ENCODE measurements at places on chromosomes 1 and 21. TPM values are rescaled to one million over a fixed set of nuclear protein-coding genes. Genes with fewer than 3 reads are reported as not detected.

SIK1 gene
- total RNA-seq: 4.4 TPM

SPRR2G gene
- total RNA-seq: not detected

ETV3L gene
- total RNA-seq: not detected

KRTAP10-10 gene
- total RNA-seq: not detected

WNT3A gene
- total RNA-seq: not detected

LIN28A gene
- total RNA-seq: not detected

TDRD10 gene
- total RNA-seq: not detected

UBASH3A gene
- not detected for total RNA-seq

USP21 gene
- 6.1 TPM for total RNA-seq

CHI3L1 gene
- total RNA-seq: 3.0 TPM

DMBX1 gene
- not detected for total RNA-seq

MYOM3 gene
- total RNA-seq: not detected

NBPF6 gene
- not detected for total RNA-seq

- peak; percentile 7 for DNase-seq
These were observed 46.7 kb upstream of the RABGAP1L start for GRCh38 chr1:174112489-174113162.

DNA sequence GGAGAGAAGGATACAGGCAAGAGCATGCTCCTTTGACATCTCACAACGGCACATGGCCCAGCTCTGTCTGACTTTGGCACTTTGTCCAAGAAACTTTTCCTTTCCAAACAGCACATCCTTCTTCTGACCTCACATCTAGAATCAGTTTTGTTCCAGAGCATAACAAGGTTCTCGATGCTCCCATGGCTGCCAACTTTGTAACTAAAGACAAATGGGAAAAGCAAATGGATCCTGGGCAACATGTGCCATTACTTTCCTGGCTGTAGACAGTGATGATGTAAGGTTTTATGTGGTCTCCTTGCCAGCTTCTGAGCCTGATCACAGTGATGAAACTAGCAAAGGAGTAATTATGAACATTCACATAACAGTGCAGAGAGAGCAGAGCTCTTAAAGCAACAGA is 171.8 kb upstream of the C1orf87 start:
- DNase-seq: peak; percentile 53

DNA sequence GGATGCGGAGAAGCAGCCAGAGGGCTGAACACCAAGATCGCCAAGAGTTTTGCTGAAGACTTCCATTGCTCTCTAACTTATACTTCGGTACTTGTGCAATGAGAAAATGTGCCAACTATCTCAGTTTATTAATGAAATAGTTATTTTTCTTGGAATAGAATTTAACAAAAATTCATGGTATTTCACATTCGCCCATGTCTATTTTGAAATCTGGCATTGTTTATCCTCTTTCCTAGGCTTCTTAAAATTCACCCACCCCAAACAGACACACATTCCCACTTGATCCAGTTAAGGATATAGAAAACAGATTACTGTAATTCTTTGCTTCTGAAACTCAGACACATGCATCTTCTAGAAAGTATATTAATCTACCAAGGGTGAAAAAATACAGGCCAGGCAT is 56.3 kb upstream of the ADAMTS5 start:
- peak; percentile 60 for DNase-seq

- no peak for DNase-seq
These were observed 13.3 kb downstream of the SCNN1D start for GRCh38 chr1:1293263-1294249.

DNA sequence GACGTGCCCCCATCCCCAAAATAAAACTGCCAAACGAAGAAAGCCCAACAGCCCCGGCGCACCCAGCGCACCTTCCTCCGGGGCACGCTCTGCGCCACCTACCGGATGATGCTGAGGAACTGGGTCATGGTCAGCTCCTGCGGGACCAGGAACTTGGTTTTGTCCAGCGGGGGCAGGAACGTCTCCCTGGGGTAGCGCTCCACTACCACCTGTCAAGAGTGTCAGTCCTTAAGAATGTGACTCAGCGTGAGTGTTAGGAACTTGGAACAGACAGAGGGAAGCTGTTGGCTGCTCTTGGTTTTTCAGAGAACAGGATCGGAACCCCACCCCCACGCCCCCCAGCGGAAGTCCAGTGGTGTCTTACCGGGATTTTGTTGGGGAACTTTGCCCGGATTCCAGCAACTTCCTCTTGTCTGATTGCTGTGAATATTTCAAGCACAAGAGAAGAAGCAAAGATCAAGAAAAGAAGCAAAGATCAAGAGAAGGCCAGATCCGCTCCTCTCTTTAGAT is 431 bp downstream of the MAP1LC3C start:
- DNase-seq: peak; percentile 91

GRCh38 chr1:235225299-235225698 is 64.2 kb upstream of the RBM34 start:
- DNase-seq: no peak

- DNase-seq: no peak
These were observed 43.0 kb upstream of the TRABD2B start for GRCh38 chr1:48040154-48040553.

DNA sequence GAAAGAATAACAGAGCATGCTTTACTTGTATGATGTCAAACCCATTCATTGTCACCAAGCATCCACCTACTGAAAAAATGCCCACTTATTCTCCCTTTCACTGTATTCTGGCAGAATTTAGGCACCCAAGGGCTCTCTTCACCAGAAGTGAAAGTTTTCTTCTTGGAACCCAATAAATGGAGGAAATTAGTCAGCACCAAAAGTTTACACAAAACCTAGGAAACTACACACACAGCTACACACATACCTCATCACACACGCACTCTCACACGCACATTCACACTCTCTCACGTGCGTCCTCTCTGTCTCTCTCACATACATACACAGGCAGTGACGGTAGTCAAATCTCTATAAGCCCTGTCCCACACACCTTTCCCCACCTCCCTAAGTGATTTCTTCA is 37.6 kb downstream of the MCOLN2 start:
- DNase-seq: peak; percentile 48

DNA sequence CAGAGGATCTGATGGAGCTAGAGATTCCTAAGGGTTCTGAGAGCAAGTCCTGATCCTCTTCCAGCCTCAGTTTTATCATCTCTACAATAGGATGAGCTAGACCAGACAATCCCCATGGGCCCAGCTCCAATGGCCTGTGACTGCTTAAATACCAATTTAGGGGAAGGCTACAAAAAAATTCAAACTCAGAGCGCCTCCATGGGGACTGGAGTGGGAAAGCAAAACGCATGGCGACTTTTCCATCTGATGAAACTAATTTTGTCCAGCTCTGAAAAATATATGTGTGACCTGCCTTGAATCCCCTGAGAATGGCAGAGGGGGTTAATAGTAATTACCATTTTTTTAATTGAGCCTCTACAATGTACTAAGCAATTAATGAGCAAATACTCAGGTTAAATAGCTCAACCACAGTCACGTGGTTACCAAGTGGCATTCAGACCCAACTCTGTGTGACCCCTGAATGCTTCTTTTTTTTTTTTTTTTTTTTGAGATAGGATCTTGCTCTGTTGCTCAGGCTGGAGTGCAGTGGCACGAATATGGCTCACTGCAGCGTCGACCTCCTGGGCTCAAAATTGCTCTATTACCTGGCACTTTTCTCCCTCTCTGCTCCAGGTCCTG is 8.4 kb downstream of the EXTL1 start:
- DNase-seq: no peak

- DNase-seq: peak; percentile 4
These were observed 90.9 kb upstream of the PGD start for GRCh38 chr1:10308001-10308400.

DNA sequence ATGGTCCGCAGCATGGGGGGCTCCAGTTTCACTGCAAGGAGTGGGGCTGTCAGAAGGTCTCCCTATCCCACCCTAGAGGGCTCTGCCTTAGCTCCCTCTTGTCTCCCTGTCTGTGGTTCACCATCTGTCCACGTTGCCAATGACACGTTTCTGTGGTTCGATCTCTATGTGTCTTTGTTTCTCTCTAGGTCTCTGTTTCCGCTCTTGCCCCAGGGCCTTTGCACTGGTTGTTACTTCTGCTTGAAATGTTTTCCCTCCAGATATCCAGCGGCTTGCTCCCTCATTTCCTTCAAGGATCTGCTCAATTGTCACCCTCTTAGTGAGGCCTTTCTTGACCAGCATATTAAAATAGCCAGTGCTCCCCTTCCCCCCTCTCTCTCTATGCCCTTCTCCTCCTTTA is 8.5 kb upstream of the MRPS15 start:
- no peak for DNase-seq

DNA sequence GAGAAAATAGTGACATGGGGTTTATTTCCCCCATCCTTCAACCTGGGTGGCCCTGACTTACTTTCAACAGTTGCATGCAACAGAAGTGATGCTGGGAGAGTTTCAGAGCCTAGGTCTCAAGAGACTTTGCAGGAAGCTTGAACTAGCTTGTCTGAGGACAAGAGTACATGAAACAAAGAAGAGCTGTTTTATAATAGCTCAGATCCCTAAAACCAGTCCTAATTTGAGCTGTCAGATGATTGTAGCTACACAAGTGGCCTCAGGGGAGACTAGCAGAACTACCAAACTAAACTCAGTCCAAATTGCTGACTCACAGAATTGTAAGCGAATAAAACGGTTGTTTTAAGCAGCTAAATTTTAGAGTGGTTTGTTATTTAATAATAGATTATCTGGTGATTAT is 17.1 kb downstream of the RC3H1 start:
- peak; percentile 73 for DNase-seq

DNA sequence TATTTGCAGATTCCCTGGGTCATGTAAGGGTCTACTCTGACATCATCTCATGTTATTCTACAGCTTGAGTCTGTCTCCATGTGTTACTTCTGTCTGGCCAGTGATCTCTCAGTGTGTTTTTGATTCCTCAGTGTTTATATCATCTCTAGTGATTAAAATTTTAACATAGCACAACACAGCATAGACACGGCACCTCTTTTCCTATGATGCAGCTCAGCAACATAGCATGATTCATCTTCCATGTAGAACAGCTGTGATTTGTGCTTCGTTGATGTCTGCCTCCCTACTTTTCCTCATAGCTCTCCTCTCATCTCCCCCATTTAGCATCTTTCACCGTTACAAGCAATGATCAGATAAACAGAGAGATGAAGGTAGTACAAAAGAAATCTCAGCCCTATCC is 163.9 kb upstream of the DPT start:
- DNase-seq: peak; percentile 25

- no peak for DNase-seq
These were observed 19.1 kb upstream of the KCNA10 start for GRCh38 chr1:110538075-110538474.

GRCh38 chr1:79585801-79586200 is 579.3 kb upstream of the ADGRL4 start:
- peak; percentile 15 for DNase-seq

DNA sequence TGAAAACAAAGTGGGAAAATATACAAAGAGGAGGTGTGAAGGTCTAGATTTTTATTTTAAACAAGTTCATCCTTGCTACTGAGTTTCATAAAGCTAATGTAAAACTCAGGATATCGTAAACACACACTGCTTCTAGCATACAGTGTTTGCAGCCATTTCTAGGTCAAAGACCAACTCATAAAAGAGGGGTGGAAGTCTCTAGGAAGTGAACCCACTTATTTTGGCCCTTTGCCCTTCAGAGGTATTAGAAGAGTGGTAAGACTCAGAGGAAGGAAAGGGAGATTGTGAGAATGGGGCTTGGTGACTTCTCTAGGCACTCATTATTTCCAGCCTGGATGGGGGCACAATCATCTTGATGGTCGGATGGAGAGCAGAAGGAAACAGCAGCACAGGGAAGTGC is 91.2 kb downstream of the TNFSF18 start:
- no peak for DNase-seq

DNA sequence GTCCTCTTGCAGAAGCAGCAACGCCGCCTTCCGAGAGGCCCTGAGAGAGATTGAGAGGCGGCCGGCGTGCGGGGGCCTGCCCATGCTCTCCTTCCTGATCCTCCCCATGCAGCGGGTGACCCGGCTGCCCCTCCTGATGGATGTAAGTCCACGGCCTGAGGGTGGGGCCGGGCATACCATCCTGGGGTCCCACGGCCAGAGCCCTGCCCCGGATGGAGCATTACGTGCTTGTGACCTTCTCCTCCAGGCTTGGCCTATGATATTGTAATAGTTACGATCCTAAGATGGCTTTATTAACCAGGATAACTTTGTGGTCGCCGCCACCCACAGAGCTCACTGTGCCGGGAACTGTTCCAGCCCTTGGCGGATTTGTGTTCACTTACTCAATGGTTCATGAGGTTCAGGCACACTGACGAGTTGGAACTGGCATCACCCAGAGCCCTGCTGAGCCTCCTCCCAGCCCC is 18.9 kb downstream of the ARHGEF16 start:
- peak; percentile 60 for DNase-seq

DNA sequence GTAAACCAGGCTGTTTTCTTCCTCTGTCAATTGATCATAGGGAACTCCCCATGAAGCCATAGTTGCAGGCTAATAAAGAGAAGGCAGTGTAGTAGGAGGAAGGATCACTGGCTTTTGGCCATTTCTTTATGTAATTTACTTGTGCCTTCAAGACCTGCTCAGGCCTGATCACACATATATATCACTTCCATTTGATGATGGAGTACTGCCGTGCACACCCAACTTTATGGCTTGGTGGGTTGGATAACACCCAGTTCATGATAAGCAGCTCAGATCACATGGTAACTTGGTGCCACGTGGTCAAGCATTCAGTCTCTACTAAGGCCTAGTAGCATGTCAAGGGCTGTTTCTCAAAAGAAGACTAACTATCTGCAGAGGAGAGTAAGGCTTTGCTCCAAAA is 4.1 kb downstream of the MROH9 start:
- DNase-seq: no peak

- DNase-seq: no peak
These were observed 637 bp downstream of the LYPLA2 start for GRCh38 chr1:23791516-23792047.

GRCh38 chr1:167683641-167684502 is 37.9 kb upstream of the MPZL1 start:
- no peak for DNase-seq

- DNase-seq: no peak
These were observed 1.9 kb downstream of the HDGF start for GRCh38 chr1:156749419-156750118.

GRCh38 chr1:9071554-9072235 is 2.3 kb upstream of the SLC2A5 start:
- no peak for DNase-seq

- no peak for DNase-seq
These were observed 652.2 kb upstream of the USP24 start for GRCh38 chr1:55867304-55867843.

- peak; percentile 16 for DNase-seq
These were observed 36.3 kb downstream of the SDC3 start for GRCh38 chr1:30872033-30872947.

Data from fibroblast of the aortic adventitia (primary cell).